ENCODE measurements at places on chromosomes 12 and 14.
A peak's percentile ranks its signal among the peaks of the same experiment; 100 is the strongest.

- no peak for DNase-seq
Observed at GRCh38 chr12:111780166-111780565, 13.4 kb downstream of the ALDH2 start.

DNA sequence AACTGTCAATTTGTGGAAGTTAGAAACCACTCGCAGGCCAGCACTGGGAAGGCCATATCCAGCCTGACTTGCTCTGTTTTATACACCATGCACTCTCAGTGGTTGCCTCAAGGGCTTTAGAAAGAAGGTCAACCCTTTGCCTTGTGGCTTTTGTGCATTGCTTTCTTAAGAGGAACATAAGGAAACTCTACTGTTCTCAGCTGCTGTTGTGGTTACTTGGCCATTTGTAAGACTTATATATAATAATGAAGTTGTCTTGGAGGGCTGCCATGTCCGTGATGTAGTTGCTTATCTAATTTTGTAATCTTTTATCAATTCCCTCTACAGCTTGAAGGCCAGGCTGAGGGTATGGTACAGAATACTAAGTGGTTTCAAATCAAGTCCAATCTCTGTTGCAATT, 637.8 kb downstream of the DIO2 start:
- DNase-seq: no peak

DNA sequence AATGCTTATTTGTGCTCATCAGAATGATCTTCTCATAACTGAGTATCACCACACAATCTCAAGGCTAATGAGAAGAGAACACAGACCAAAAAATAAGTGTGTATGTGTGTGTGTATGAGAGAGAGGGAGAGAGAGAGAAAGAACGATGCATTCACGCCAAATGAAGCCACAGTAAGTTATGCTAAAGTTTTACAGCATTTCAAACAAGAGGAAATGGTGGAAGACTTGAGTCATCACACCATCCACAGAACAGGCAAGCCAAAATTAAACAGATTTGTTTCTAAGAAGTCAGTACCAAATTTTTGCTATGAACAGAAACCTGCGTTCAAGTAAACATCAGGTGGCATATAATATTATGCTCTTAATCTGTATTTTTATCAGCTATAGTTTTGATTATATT, 141.2 kb downstream of the MED13L start:
- peak; percentile 67 for DNase-seq

GRCh38 chr12:45349916-45350315, 134.0 kb downstream of the ANO6 start:
- DNase-seq: no peak

All from HFFc6 (cell line).